ENCODE measurements at places on chromosomes 13 and 19.

DNA sequence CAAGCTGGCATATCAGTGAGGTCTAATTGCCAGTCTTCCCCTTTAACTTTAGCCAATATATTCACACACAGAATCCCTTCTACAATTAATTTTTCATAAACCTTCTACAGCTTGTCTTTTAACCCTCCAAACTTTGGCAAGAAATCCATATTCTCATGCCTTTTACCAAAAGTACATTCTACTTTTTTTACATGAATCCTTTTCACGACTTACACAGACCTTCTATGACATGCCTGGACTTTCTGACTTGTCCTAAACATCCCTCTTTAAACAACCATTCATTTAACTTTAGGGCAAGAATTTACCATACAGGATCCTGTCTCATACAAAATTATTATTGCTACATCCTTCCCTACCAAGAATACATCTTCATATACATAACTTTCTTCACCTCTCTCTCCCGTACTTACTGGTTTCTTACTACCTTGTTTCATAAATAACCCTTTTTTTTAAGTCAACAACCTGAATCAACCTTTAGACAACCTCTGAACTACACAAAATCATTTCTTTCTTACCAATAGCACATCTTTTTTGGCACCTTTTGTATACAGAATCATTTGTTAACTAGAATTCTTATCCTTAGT, 23.5 kb downstream of the ZNF544 start:
- H3K27ac ChIP-seq = no peak overlapping the region
- no peaks in the 10 kb centered on the region for H3K4me1 ChIP-seq
- peaks cover 69% of the 10 kb centered on the region for H3K36me3 ChIP-seq
- H3K4me3 ChIP-seq = no peak overlapping the region
- H3K27me3 ChIP-seq = no peaks in the 10 kb centered on the region

GRCh38 chr13:37985281-37985680, 115.7 kb upstream of the TRPC4 start:
- H3K27ac ChIP-seq = no peak overlapping the region
- no peaks in the 10 kb centered on the region for H3K4me1 ChIP-seq
- no peaks in the 10 kb centered on the region for H3K36me3 ChIP-seq
- H3K27me3 ChIP-seq = no peaks in the 10 kb centered on the region

GRCh38 chr19:405121-405965, 3.6 kb downstream of the C2CD4C start:
- no peak overlapping the region for H3K27ac ChIP-seq
- H3K27me3 ChIP-seq = no peaks in the 10 kb centered on the region
- H3K36me3 ChIP-seq = no peaks in the 10 kb centered on the region
- no peak for DNase-seq
- no peak overlapping the region for H3K4me3 ChIP-seq

- peak; percentile 94 for DNase-seq
- H3K4me1 ChIP-seq = 0 out of 2 replicates have a peak, but pooled peaks cover 2% of the 10 kb centered on the region
- no peaks in the 10 kb centered on the region for H3K27me3 ChIP-seq
- H3K4me3 ChIP-seq = peak within 1 kb of the TSS; percentile 91
These were observed at the start of gene YJU2 for GRCh38 chr19:4246767-4247593. Gene YJU2 (plus strand): TSS chr19:4247080. CDS start chr19:4247147, 67 bp downstream.

GRCh38 chr19:49475995-49476880, 2.2 kb downstream of the FLT3LG start:
- DNase-seq = peak; percentile 80
- H3K27ac ChIP-seq = no peak overlapping the region
- H3K27me3 ChIP-seq = no peaks in the 10 kb centered on the region
- H3K4me1 ChIP-seq = 0 out of 2 replicates have a peak, but pooled peaks cover 2% of the 10 kb centered on the region
- no peak overlapping the region for H3K4me3 ChIP-seq

DNA sequence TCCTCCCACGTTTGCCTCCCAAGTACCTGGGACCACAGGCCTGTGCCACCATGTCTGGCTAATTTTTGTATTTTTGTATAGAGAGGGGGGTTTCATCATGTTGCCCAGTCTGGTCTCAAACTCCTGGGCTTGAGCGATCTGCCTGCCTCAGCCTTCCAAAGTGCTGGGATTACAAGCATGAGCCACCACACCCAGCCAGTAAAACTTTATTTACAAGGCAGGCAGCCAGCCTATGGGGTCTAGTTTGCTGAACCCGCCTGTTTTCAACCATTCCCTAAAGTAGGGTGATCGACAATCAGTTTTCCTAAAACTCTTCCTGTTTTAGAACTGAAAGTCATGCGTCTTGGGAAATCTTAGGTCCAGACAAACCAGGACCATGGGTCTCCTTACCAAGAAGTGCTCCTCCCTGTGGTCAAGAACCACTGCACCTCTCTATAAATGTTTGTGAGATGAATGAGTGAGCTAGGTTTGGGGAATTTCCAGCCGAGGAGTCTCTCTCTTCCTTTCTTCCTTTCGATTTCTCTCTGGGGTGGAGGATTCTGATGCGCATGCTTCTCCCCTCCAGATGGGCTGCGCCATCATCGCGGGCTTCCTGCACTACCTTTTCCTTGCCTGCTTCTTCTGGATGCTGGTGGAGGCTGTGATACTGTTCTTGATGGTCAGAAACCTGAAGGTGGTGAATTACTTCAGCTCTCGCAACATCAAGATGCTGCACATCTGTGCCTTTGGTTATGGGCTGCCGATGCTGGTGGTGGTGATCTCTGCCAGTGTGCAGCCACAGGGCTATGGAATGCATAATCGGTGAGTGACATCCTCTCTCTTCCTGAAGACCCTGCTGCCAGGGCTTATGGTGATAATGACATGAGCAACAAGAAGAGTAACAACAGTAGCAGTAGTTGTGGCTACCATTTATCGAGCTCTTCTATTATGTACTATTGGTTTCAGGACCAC, 38.7 kb downstream of the ADGRE1 start:
- no peaks in the 10 kb centered on the region for H3K4me1 ChIP-seq
- no peak for DNase-seq
- H3K4me3 ChIP-seq = no peak overlapping the region
- no peaks in the 10 kb centered on the region for H3K27me3 ChIP-seq

DNA sequence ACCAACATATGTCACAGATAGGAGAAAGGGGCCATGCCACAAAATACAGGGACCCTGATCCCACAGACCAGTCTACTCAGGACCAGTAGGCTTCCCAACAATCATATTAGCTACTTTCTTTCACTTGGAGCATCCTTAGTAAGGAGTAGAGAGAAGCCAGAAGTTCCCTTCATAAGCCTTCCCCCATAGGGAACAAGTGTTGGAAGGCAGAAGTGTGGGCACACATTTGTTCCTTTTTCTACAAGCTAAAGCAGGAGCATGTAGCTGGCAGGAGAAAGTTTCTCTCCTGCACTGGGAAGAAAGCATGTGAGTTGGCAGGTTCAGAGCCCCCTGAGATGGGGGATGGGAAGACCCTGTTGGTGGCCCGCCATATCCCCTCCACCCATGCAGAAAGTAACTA, 165.4 kb downstream of the KCTD12 start:
- H3K27ac ChIP-seq = no peak overlapping the region
- H3K4me3 ChIP-seq = no peak overlapping the region

DNA sequence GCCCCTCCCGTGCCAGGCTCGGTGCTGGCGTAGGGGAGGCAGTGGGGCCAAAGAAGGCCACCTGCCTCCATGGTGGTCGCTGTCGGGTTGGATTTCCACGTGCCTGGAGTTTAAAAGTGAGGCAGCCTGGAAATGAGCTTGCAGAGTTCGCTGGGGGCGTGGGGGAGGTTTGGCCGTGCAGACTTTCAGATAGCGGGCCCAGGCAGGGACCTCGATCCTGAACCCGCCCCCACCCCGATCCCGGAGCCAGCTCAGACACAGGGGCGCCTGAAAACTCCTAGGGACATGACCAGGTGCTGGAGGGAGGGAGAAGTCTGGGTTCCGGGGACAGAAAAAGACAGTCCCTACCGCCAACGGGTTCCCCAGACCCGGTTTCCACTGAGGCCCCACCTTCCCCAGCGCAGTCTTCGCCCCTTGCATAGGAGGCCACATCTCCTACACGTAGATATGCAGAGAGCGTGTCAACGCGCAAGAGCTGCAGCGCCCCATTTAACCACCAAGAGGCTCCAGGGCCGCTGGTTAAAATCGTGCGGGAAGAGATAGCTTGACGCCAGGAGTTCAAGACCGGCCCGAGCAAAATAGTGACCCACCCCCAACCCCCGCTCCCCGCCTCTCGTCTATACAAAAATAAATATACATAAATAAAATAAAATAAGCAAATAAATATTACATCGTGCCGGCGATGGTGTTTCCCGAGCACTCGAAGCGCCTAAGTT, 8.5 kb downstream of the CCDC8 start:
- no peak overlapping the region for H3K27ac ChIP-seq
- peak overlapping the region; percentile 5 for H3K4me3 ChIP-seq
- peaks cover 6% of the 10 kb centered on the region for H3K4me1 ChIP-seq
- H3K27me3 ChIP-seq = no peaks in the 10 kb centered on the region

GRCh38 chr13:76300688-76301087, 585.5 kb downstream of the KCTD12 start:
- H3K4me1 ChIP-seq = no peaks in the 10 kb centered on the region
- H3K4me3 ChIP-seq = no peak overlapping the region
- no peaks in the 10 kb centered on the region for H3K27me3 ChIP-seq
- no peak overlapping the region for H3K27ac ChIP-seq

DNA sequence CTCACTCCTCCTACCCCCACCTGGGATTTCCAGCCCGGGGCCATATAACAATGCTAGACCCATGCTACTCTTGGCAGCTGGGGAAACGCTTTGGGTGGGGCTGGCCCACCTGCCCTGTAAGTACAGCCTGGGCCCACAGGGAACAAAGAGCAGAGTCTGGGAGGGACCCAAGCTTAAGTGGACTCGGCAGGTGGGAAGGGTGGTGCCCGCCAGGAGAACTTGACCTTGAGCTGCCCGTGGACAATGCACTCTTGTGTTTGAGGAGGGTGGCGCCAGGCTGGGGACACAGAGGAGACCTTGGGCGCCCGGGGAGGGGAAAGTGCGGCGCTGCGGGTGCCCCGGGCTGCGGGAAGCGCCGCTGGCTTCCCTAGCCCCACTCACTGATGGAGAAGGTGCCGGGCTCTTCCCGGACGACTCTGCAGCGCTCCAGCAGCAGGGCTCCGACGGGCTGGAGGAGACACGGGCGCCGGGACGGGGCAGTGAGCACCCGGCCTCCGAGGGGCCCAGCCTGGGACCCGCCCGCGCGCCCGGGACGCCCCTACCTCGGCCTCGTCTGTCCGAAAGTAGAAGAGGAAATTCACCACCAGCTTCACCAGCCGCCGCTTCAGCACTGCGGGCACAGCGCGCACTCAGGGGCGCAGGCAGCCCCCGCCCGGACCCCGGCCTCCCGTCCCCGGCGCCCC, 607 bp downstream of the PLEKHJ1 start:
- no peak overlapping the region for H3K27ac ChIP-seq
- H3K36me3 ChIP-seq = peaks cover 5% of the 10 kb centered on the region
- peak overlapping the region; percentile 88 for H3K4me3 ChIP-seq
- no peak for DNase-seq
- H3K4me1 ChIP-seq = no peaks in the 10 kb centered on the region

DNA sequence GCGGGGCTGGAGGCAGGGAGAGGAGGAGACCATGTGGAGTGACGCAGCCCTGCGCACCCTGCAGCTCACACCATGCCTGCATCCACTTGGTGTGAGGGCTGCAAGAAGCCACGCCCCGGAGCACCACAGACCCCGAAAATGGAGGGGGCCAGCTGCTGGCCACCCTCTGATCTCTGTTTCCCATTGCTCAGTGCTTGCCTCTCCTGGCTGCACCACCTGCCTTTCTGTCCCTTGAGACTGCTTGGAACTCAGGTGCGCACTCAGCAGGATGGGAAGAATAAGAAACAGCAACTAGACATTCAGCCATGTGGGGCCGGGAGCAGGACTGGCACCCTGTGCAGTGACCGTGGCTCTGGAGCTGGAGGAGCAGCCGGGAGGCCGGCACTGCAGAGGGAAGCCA, 64.0 kb downstream of the ANKRD10 start:
- H3K27me3 ChIP-seq = no peaks in the 10 kb centered on the region
- H3K4me1 ChIP-seq = peaks cover 4% of the 10 kb centered on the region
- no peak overlapping the region for H3K27ac ChIP-seq

DNA sequence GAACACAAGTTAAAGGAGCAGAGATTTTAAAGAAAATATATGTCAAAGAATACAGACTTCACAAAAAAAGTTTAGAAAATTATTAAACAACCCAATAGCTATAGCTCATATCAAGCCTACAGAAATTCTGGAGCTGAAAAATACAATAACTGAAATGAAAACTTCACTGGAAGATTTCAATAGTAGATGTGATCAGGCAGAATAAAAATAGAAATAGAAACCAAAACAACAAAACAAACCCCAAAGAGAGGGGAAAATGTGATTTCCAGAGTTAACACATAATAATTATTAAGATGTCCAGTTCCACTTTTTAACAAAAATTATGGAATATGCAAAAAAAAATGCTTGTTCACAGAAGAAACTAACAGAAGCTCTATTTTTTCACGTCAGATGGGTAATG, 23.6 kb downstream of the LRRC63 start:
- H3K36me3 ChIP-seq = no peaks in the 10 kb centered on the region
- no peaks in the 10 kb centered on the region for H3K27me3 ChIP-seq
- no peaks in the 10 kb centered on the region for H3K4me1 ChIP-seq
- no peak for DNase-seq
- no peak overlapping the region for H3K27ac ChIP-seq

DNA sequence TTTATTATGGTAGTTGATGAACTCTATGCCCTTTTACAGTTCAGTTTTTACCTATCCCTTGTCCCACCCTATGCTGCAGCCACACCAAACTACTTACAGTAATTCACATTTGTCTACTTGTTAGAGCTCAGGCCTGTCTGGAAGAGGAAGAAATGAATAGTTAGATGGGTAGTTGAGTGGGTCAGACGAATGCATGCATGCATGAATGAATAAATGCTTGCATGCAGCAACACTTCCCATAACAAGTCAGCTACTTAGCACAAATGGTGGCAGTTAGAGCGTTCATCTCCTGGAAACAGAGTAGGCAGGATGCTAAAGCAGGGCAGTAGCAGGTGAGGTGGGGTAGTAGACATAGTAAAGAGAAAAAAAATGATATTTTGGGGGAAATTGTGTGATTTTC, 322.3 kb downstream of the NDFIP2 start:
- no peak for DNase-seq
- no peaks in the 10 kb centered on the region for H3K27me3 ChIP-seq
- no peak overlapping the region for H3K4me3 ChIP-seq
- no peaks in the 10 kb centered on the region for H3K36me3 ChIP-seq

- H3K4me1 ChIP-seq = no peaks in the 10 kb centered on the region
- H3K4me3 ChIP-seq = no peak overlapping the region
- H3K27me3 ChIP-seq = no peaks in the 10 kb centered on the region
These were observed 1514.7 kb upstream of the MIR17HG start for GRCh38 chr13:89832827-89833226.

- H3K36me3 ChIP-seq = no peaks in the 10 kb centered on the region
- H3K4me3 ChIP-seq = no peak overlapping the region
- H3K4me1 ChIP-seq = no peaks in the 10 kb centered on the region
- no peak for DNase-seq
- H3K27me3 ChIP-seq = no peaks in the 10 kb centered on the region
- no peak overlapping the region for H3K27ac ChIP-seq
These were observed 159.3 kb downstream of the ITGBL1 start for GRCh38 chr13:101611491-101612475.

- no peak overlapping the region for H3K27ac ChIP-seq
- no peaks in the 10 kb centered on the region for H3K4me1 ChIP-seq
These were observed 53.3 kb downstream of the RFX2 start for GRCh38 chr19:6056801-6057650.

All from iPS DF 6.9 (cell line).